ENCODE measurements at places on chromosomes 11 and 22.
A peak's percentile ranks its signal among the peaks of the same experiment; 100 is the strongest.

DNA sequence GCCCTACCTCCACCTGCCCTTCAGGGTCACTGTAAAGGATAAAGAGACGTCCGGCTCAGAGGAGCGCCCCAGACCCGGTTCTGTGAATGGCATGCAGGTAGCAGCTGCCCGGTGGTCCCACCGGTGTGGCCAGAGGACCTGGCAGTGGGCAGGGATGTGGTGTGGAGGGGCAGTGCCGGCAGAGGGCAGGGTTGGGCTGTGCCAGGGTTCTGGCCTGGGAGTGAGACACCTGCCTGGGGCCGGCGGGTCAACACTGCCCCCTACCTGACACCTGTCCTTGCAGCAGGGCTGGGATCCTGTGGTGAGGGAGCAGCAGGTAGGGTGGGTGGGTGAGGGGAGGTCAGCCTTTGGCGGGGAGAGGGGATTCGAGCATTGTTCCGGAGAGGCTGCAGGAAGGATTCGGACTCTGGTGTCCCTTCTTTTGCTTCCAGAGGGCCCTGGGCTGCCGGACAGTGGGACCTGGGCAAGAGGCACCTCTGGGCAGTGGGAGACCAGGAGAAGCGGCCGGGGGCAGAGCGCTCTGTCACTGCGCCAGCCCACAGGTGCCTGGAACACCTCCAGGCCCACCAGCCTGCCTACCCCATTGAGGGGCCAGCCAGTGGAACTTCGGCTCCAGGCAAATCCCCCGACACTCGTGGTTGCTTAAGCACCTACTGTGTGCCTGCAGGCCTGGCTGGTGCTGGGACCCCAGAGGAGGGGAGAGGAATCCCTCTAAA, 1.6 kb upstream of the PHLDA2 start:
- peak; percentile 77 for DNase-seq

DNA sequence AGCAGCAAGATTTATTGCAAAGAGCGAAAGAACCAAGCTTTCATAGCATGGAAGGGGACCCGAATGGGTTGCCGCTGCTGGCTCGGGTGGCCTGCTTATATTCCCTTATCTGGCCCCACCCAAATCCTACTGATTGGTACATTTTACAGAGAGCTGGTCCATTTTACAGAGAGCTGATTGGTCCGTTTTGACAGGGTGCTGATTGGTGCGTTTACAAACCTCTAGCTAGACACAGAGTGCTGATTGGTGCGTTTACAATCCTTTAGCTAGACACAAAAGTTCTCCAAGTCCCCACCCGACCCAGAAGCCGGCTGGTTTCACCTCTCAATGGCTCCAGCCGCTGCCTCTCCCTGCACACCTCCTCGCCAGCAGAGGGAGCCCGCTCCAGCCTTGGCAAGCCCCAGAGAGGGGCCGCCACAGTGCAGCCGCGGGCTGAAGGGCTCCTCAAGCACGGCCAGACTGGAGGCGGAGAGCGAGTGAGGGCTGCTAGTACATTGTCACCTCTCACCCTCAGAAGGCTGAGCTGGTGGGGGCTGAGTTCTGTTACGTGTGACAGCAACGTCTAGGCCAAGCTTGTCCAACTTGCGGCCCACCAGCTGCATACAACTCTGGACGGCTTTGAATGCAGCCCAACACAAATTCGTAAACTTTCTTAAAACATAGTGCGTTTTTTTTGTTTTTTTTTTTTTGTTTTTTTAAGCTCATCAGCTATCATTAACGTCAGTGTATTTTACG, 8.7 kb downstream of the PTH start:
- peak; percentile 82 for DNase-seq

DNA sequence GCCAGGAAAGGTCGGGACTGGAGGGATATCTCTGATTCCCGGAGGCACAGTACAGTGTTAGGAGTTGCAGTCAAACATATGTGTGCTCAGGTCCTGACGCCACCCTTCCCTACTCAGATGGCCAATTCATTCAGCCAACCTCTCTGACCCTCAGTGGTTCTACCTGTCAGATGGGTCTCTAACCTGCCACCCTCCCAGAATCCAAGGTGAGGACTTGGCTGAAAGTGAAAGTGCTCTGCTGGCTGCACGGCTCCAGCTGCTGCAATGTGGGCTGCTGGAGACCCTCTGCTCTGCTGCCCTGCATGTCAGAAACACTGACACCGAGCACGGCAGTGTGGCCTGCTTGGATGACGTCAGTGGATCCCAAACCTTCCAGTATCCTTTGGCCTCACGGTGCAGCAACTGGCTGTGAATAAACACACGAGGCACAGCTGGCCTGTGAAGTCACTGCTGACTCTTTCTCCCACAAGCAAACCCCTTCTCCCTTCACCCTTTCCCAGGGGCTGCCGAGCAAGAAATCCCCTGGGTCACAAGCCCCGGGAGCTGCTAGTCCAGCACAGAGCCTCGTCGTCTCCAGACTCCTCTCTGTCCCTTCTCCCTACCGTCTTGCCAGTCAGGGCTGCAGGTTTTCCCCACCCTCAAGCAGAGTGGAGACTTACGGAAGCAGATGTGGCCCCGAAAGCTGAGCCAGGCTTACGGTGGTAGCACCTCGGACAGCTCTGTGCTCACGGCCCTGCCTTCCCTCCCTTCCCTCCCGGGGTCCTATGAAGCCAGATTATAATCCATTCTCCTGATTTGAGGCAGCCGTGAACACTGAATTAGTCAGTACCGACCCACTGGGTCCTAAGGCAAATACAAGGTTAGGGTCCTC, 24.3 kb downstream of the KIAA0930 start:
- no peak for DNase-seq

GRCh38 chr11:7563281-7563680, 49.5 kb downstream of the PPFIBP2 start:
- DNase-seq = no peak

Data from right cardiac atrium (tissue), 5 donors.